ENCODE measurements at places on chromosomes 2 and 18. TPM values are rescaled to one million over a fixed set of nuclear protein-coding genes. Genes with fewer than 3 reads are reported as not detected.
A peak's percentile ranks its signal among the peaks of the same experiment; 100 is the strongest.

DNA sequence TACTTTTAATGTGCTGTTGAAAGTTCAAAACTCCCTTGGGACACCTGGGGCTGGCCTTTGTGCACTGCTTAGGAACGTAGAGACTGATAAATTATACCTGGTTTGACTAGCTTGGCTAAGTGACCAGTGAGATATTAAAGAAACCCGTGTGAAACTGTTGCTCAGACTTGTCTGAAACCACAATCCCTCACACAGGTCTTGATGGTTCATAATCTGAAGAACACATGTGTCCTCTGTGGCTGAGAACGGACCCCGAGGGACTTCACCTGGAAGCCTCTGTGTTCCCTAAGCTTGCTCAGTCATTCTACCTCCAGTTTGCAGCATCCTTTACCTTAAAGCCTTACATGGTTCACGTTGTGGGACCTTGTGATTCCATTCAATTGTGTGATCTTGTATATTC is 218.8 kb downstream of the CBLN2 start:
- peaks cover 29% of the 10 kb centered on the region for H3K27me3 ChIP-seq
- H3K4me3 ChIP-seq: no peak overlapping the region
- H3K4me1 ChIP-seq: no peaks in the 10 kb centered on the region
- DNase-seq: no peak
- H3K27ac ChIP-seq: no peak overlapping the region

Gene SCN7A
- total RNA-seq: not detected

DNA sequence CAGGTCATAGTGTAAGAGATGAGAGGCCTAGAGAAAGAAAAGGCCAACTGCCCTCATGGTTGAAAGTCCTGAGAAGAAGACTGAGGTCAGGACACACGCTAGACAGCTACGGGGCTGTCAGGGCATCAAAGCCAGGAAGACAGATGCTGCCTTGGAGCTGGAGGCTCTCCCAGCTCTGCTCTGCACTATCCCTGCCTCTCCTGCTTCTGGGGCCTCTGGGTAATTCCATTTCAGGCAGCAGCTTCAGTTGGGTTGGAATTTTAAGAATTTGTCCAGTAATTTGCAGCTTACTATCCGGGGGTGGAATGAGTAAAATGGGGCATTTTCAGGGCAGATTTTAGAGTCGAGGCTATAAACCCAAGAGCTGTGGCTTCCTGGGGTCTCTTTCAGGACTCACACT is 76.2 kb upstream of the CTAGE1 start:
- H3K36me3 ChIP-seq: no peaks in the 10 kb centered on the region
- no peak overlapping the region for H3K4me3 ChIP-seq
- no peak overlapping the region for H3K27ac ChIP-seq

DNA sequence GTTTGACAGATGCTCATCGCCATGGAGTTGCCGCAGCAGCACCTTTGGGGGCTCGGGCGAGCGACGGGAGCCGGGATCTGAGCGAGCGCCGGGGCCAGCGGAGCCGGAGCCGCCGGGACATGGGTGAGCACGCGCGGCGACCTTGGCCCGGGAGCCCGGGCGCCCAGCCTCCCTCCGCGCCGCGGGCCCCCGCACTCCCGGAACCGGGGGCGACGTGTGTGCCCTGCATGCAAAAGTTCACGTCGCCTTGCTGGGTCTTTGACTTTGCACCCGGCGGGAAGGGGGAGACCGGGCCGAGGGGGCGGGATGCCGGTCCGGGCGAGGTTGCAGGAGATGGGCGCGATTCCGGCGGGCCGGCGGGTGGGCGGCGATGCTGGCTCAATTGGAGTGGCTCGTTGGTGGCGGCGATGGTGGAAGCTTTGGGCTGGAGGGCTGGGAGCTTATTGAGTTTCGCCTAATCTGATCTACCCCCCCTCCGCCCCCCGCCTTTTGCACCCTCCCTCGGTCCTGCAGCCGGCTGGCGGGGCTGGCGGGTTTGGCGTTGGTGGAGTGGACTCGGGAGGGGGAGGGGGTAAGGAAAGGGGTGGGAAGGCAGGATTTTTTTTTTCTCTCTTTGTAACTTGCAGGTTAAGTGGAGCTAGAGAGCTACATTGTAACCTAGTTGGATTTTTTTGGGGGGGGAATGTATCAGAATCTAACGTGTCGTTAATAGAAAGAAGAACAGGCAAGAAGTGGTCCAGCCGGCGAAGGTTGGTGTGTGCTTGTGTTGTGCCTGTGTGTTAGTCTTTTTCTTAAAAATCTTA is at the start of gene SETBP1:
TSS of gene SETBP1 (plus strand) at position 616 of the 803 bp plus-strand sequence. CDS start 20,459 bp downstream, outside the sequence.
- peak within 1 kb of the TSS; percentile 31 for H3K27ac ChIP-seq
- H3K4me1 ChIP-seq: no peaks in the 10 kb centered on the region
- no peaks in the 10 kb centered on the region for H3K36me3 ChIP-seq
- no peaks in the 10 kb centered on the region for H3K27me3 ChIP-seq
- peak; percentile 23 for DNase-seq
- H3K4me3 ChIP-seq: peak within 1 kb of the TSS; percentile 71

Gene NEB
- 1.2 TPM for total RNA-seq

Gene RAX
- not detected for total RNA-seq

DNA sequence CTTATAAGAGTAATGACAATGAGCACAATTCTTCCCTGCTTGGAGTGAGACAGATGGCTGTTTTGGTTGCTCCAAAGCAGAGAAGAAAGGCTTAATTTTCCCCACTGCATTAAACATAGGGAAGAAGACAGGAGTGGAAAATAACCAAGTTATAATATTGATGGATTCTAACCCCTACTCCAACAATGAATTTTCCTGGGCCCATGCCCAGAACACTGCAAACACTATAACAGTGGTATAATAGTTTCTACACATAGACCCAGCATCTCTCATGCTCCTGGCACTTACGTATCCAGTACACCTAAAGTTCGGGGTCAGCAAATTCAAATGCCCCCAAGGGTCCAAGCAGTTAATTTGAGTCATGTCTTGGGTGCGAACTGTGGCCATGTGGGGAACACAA is 613.4 kb downstream of the PLCL1 start:
- no peaks in the 10 kb centered on the region for H3K36me3 ChIP-seq
- no peaks in the 10 kb centered on the region for H3K4me1 ChIP-seq
- H3K4me3 ChIP-seq: no peak overlapping the region
- no peak for DNase-seq

- no peaks in the 10 kb centered on the region for H3K36me3 ChIP-seq
- no peak overlapping the region for H3K27ac ChIP-seq
- no peak overlapping the region for H3K4me3 ChIP-seq
- H3K4me1 ChIP-seq: peaks cover 13% of the 10 kb centered on the region
- H3K27me3 ChIP-seq: no peaks in the 10 kb centered on the region
These were observed 90.6 kb upstream of the PELI1 start for GRCh38 chr2:64234785-64235184.

- no peaks in the 10 kb centered on the region for H3K36me3 ChIP-seq
- no peak for DNase-seq
- H3K27ac ChIP-seq: no peak overlapping the region
These were observed 196.3 kb downstream of the MREG start for GRCh38 chr2:215817046-215817445.

DNA sequence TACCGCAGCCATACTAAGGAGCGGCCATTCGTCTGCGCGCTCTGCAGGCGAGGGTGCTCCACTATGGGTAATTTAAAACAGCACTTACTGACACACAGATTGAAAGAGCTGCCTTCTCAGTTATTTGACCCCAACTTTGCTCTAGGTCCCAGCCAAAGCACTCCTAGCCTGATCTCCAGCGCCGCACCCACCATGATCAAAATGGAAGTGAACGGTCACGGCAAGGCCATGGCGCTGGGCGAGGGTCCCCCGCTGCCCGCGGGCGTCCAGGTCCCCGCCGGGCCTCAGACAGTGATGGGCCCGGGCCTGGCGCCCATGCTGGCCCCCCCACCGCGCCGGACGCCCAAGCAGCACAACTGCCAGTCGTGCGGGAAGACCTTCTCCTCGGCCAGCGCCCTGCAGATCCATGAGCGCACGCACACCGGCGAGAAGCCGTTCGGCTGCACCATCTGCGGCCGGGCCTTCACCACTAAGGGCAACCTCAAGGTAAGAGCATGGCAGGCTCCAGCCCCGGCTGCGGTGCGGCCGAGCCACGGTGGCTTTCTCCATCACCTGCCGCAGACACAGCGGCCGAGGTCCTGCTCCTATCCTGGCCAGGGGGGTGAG is 15.5 kb downstream of the SALL3 start:
- H3K4me1 ChIP-seq: no peaks in the 10 kb centered on the region
- H3K27ac ChIP-seq: no peak overlapping the region
- no peak for DNase-seq
- no peak overlapping the region for H3K4me3 ChIP-seq
- no peaks in the 10 kb centered on the region for H3K27me3 ChIP-seq

DNA sequence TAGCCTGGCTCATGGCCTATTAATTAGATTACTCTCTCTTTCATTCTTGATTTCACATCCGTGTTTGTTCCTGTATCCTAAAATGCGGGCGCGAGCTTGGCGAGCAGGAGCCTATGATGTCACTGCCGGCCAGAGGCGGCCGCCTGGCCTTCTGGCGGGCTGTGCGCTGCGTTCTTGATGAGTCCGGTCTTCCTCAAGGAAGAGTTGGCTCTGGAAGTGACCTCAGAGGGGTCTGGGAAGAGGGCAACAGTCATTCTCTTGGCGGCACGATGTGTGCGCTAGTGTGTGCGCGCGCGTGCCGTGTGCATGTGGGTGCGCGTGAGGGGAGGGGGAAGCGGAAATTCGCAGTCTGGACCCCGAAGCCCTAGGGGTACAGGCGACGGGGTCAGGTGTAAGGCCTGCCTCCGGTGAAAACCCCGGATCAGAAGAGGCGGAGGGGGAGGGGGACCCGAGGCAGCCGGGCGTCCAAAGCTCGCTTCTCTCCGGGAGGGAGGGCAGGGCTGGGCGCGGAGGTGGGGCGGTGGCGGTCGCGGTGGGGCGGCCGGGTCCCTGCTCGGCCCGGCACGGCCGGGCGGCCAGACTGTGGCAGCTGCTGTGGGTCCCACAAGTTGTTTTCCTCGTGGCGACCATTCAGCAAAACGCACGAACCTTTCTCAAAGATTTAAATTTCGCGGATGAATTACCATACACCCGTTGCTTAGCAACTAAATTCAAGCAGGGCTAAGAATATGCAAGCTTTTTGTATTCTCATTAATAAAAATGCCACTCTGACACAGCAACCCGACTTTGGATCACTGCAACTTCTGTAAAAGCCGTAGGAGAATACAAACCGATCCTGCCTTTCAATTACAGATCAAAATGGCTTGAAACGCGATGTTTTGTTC is 8.4 kb downstream of the POU3F3 start:
- no peaks in the 10 kb centered on the region for H3K4me1 ChIP-seq
- no peak overlapping the region for H3K4me3 ChIP-seq
- H3K36me3 ChIP-seq: no peaks in the 10 kb centered on the region
- H3K27me3 ChIP-seq: peaks cover 23% of the 10 kb centered on the region
- H3K27ac ChIP-seq: no peak overlapping the region

DNA sequence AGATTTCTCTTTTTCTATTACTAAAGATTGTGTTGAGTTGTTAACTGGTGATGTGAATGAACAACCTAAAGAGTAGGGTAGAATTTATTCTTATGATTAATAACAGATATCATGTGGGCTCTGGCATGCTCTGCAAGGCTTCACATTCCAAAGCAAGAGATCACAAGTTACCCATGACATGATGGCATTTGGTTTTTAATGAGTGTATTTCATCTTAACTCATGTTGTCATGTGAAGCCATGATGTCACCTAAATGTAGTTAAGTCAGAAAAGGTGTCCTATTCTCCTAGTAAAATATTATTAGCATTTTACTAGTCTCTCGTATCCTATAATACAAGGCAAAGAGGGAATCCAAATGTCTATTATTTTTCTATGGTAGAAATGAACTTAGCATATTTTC is 678.0 kb downstream of the ARHGAP15 start:
- H3K27me3 ChIP-seq: no peaks in the 10 kb centered on the region
- H3K27ac ChIP-seq: no peak overlapping the region
- H3K4me1 ChIP-seq: peaks cover 9% of the 10 kb centered on the region
- H3K36me3 ChIP-seq: no peaks in the 10 kb centered on the region
- H3K4me3 ChIP-seq: no peak overlapping the region
- no peak for DNase-seq

DNA sequence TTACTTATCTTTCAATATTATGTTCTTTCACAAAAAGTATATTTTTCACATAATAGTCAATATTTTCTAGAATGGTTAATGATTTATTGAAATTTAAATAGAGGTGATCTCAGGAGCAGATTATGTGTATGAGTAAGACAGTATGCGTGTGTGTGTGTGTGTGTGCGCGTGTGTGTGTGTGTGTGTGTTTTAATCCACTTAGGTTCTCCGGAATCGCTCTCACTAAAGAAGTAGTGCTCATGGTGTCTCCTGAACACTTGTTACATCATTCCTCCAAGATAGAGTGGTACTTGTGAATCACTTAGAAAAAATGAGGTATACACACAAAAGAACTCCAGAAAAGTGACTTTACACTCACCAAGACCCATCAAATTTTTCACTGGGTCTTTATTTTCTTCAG is 91.0 kb upstream of the KCNH7 start:
- H3K27ac ChIP-seq: no peak overlapping the region
- H3K27me3 ChIP-seq: no peaks in the 10 kb centered on the region
- H3K4me1 ChIP-seq: peaks cover 19% of the 10 kb centered on the region
- H3K36me3 ChIP-seq: no peaks in the 10 kb centered on the region
- no peak overlapping the region for H3K4me3 ChIP-seq

Gene ST3GAL5
- total RNA-seq: 1.2 TPM

- no peak for DNase-seq
- H3K36me3 ChIP-seq: no peaks in the 10 kb centered on the region
- no peak overlapping the region for H3K4me3 ChIP-seq
- H3K4me1 ChIP-seq: no peaks in the 10 kb centered on the region
- H3K27ac ChIP-seq: no peak overlapping the region
These were observed 214.9 kb downstream of the MGAT5 start for GRCh38 chr2:134468776-134469175.

DNA sequence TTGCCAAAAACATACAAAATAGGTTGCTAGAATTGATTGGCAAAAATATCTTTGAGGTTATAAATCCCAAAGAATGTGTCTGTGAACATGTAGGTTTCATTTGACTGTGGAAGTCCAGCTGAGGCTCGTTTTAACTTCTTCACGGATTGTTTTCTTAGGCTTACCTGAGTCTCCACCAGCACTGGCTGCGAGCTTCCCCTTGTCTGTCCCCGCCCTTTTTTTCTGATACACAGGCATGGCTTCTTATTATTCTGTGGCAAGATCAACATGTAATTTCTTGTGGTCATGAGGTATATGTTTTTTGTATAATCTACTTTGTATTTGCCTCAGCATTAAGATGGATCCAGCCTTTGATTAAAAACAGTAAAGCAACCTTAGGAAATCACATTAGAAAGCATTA is 7.2 kb upstream of the SLC40A1 start:
- H3K27ac ChIP-seq: no peak overlapping the region
- H3K36me3 ChIP-seq: no peaks in the 10 kb centered on the region
- no peaks in the 10 kb centered on the region for H3K27me3 ChIP-seq
- no peak for DNase-seq

All from MCF 10A (cell line).